ENCODE measurements at places on chromosomes 2 and 18.

GRCh38 chr2:161141033-161141432 lies 19.2 kb upstream of the TANK start:
- DNase-seq, result no peak

DNA sequence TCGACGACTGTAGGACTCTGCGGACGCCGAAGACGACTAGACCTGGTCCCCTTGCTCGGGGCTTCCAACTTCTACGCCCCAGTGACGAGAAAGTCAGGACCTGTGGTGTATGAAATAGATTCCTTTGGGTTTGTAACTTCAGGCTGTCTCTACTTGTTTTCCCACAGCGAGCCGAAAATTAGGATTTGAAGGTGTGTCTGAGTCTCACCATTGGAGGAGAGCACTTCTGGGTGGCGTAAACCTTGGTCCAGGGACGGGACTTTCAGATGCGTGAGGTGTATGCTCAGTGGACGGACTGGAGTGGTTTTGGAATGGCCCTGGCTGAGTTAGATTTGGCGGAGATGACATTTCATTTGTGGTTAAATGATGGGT lies 1.3 kb downstream of the BIRC6 start:
- DNase-seq, result peak; percentile 29

- no peak for DNase-seq
Observed at GRCh38 chr2:96386470-96386869, 50.9 kb downstream of the NCAPH start.

- DNase-seq, result peak; percentile 69
Observed at GRCh38 chr18:59787998-59788790, 91.0 kb upstream of the CCBE1 start.

GRCh38 chr2:145541028-145541427 lies 1021.1 kb upstream of the ZEB2 start:
- DNase-seq, result no peak

GRCh38 chr2:199743415-199744120 lies 107.4 kb downstream of the FTCDNL1 start:
- no peak for DNase-seq

DNA sequence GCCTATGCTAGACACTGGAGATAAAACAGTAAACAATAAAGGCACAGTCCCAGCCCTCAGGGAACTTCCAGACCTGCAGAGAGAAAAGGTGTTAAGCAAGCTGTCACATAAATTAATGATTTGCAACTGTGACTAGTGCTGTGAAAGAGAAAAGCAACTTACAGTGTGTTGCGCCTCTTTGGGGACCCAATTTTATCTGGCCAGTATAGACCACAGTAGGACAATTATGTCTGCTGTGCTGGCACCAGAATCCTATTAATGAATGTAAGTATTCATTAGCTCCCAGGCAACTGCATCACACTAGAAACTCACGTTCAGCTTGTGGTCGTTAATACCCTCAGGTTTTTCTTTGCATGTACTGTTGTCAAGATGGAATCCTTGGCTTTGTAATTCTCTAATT lies 55.3 kb upstream of the CHST9 start:
- no peak for DNase-seq

- DNase-seq, result no peak
Observed at GRCh38 chr2:146964494-146964893, 880.3 kb upstream of the ACVR2A start.

- DNase-seq, result no peak
Observed at GRCh38 chr18:45412577-45412976, 202.7 kb upstream of the SLC14A2 start.

GRCh38 chr2:145569108-145569507 lies 1049.2 kb upstream of the ZEB2 start:
- DNase-seq, result no peak

DNA sequence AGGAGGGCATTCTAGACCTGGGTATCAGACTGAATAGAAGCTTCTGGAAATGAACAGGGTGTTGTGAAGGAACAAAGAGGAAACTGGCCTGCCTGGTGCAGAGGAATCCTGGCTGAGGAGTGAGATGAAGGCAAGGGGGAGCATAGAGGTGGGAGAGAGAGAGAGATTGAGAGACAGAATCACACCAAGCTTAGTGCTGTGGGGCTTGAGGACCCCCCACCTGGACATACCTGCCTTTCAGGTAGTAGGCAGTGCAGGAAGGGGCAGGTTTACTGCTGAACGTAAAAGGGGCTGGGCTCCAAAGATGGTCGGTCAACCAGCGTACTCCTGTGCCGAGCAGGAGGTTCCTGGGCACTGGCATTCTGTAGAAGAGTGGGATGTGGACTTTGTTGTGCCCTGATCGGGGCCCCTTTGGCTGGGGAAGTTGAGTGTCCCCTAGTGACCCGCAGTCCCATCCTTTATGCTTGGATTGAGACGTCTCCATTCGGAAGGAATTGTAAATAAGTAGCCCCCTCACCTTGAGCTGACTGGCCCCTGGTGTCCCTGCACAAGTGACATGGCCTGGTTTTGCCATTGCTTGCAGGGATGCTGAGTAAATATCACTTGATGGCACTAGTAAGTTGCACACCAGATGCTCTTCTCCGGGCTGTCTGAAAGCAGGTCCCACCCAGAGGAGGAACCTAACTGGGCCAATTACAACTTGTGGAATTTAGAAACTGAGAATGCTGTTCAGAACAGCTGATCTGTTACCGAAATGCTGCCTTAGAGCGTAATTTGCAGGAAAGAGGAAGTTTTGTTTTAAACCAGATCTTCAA lies 1.4 kb downstream of the UBE2F start:
- no peak for DNase-seq

- no peak for DNase-seq
Observed at GRCh38 chr2:165450156-165450555, 19.3 kb upstream of the CSRNP3 start.

- peak; percentile 59 for DNase-seq
Observed at GRCh38 chr2:208265371-208265800, 669 bp upstream of the PIKFYVE start.

DNA sequence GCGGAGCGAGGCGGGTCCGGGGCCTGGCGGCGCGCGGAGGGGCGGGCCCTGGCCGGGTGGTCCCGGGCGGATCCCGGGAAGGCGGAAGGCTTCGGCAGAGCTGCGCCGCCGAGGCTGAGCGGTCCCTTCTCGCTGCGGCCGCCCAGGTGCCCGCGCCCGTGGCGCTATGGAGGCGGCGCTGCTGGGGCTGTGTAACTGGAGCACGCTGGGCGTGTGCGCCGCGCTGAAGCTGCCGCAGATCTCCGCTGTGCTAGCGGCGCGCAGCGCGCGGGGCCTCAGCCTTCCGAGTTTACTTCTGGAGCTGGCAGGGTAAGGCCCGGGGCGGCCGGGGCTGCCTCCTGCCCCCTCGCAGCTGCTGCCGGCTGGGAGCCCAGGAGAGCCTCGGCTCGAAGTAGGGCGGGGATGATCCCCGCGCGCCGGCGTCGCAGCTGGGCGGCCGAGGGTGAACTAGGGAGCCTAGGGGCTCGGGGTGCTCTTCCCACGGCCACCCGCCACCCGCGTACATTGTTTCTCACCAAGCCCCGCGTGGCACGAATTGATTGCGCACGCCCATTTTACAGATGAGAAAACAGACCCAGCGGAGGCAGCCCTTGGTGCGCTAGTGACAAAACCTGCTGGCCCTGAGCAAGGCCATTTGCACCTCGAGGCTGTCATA lies at the start of gene SLC66A3:
Gene SLC66A3, plus strand, starts transcription at position 87 of the 655 bp plus-strand sequence. Its CDS starts 80 bp downstream, at position 167.
- DNase-seq, result peak; percentile 91

- no peak for DNase-seq
Observed at GRCh38 chr2:42823744-42824453, 31.5 kb upstream of the HAAO start.

DNA sequence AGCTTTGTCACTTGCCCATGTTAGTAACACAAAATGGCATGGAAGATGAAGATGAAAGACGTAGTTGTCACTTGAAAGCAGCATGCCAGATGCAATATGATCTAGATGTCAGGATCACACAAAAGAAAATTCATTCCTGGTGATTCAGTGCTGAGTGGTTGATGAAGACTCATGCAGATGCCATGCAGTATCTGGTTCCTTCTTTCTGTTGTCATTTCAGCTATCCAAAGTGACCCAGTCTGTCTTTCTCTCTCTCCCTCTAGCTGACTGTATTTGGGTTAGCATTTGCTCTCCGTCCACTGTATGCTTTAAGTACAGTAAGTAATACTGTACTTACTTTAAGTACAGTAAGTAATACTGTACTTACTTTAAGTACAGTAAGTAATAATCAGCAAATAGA lies 50.4 kb downstream of the TTN start:
- no peak for DNase-seq

GRCh38 chr2:218807626-218808025 lies 24.0 kb downstream of the PRKAG3 start:
- DNase-seq, result no peak

GRCh38 chr2:109110170-109110569 lies 18.8 kb upstream of the SH3RF3 start:
- no peak for DNase-seq

GRCh38 chr18:26648509-26649192 lies 100.3 kb upstream of the KCTD1 start:
- DNase-seq, result no peak

GRCh38 chr2:64405581-64406406 lies 48.2 kb upstream of the LGALSL start:
- DNase-seq, result no peak

DNA sequence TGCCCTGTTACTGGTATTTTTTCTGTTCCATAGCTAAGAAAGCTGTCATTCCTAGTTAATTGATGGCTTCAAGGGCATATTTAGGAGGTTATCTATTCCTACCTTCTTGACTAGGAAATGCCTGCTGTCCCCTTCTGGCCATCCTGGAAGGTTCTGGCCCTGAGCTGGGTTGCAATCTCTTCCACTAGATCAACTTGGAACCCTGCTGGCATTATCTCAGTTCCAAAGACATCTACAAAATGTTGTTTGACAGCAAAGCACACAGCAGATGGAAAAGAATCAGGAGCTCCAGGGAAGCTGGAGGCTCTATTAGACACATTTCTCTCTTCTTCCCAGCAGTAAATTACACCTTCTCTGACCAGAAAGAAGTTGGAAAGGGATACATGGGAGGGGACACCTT lies 192.1 kb downstream of the ARHGAP28 start:
- no peak for DNase-seq

- no peak for DNase-seq
Observed at GRCh38 chr2:242056785-242057184, 187.3 kb downstream of the RTP5 start.

- no peak for DNase-seq
Observed at GRCh38 chr2:234518986-234519642, 22.2 kb upstream of the ARL4C start.

DNA sequence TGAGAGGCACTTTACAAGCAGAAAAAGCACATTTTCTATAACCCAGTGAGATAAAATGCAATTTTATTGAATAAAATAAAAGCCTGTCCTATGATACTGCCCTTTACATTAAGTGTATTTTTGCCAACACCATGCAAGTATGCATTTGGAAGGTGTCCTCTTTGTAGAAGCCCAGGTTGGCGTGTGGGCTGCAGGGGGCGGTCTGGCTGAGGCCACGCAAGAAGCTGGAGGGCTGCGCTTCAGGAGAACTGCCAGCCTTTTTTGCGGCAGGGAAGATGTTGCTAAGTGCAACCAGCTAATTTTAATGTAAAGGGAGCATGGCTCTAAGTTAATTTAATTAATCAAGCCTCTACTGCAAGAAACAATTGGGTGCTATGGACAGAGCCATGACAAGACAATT lies 562.8 kb upstream of the SALL3 start:
- DNase-seq, result no peak

GRCh38 chr2:163664610-163665009 lies 71.2 kb downstream of the FIGN start:
- peak; percentile 95 for DNase-seq

GRCh38 chr2:127620866-127621265 lies 25.1 kb upstream of the GPR17 start:
- DNase-seq, result no peak

GRCh38 chr18:78974115-78974761 lies 5.4 kb upstream of the SALL3 start:
- no peak for DNase-seq

- DNase-seq, result no peak
Observed at GRCh38 chr2:158575051-158575635, 118.4 kb downstream of the PKP4 start.

GRCh38 chr18:36015629-36016028 lies 43.1 kb downstream of the RMP24 start:
- no peak for DNase-seq

- DNase-seq, result no peak
Observed at GRCh38 chr2:190215620-190216019, 104.0 kb downstream of the HIBCH start.

DNA sequence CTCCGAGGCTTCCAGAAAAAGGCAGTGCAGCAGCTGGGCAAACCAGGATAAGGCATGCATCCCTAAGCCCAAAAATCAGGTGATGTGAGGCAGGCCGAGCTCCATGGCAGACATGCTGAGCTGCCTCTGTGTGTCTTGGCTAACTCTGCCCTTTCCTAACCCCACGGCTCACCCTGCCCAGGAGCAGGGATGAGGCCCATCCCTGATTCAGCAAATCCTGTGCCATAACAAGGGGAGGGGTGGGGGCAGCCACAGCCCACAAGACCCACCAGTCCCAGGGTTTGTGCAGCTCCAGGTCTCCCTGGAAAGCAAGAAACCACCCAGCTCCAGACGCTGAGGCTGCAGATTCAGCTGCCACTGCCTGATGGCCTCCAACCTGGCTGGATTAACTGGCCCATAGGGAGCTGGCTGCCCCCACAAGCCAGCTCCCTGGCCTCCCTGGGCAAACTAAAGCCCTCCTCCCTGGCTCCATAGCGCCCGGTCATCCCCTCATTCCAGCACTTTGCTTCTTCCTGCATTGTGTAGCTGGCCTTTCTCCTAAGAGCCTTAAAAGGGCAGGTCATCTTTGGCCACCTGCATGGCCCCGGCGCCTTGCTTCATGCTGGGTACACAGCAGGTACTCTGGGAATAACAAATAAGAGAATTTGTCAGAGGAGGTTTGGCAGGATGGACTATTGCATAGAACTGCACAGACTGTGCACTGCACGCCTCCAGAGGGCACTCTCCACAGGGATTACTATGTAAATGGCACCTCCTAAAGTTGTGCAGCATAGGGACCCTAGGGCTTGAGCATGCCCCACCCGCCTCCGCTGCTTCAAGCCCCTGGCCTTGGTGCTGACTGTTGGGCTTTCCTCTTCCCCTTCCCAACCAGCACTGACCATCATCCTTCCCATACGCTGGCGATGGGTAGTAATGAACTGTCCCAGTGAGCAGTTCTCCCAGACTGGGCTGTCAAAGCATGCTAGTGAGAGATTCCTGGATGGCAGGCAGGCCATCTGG lies 10.7 kb downstream of the STEAP3 start:
- DNase-seq, result peak; percentile 33

- no peak for DNase-seq
Observed at GRCh38 chr2:234804704-234805103, 147.1 kb upstream of the SH3BP4 start.

DNA sequence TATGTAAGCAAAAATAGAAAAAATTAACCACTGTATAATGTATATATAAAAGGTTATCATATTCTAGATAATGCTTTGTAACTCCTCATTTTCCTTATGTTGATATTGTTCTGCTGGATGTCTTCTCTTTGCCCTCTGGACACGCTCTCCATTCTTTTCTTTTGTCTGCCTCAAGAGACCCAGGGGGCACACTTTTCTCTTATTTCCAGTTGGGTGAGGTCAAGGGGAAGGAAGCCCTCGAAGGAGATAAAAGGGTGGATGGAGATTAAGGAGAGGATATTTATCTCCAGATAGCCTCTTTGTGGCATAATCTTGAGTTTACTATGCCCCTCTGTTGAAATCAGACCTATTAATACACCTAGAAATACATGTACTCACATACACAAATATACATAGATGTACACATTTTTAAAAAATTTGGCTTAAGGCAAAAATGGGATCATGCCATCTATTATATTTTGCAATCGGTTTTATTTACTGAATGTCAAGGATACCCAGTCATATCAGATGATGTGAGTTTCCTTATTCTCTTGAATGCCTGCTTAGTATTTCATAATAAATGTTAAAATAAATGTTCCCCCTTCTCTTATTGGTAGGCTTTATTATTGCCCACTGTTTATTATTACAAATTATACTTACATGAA lies 65.3 kb downstream of the LCLAT1 start:
- no peak for DNase-seq
